H4 (cell line): ENCODE measurements at places on chromosomes 3 and 15. TPM values are rescaled to one million over a fixed set of nuclear protein-coding genes. Genes with fewer than 3 reads are reported as not detected.

Gene SLC7A14
- not detected in 2 replicates for total RNA-seq

Gene ANKUB1
- not detected in 2 replicates for total RNA-seq

Gene LNP1
- 4.7 and 7.0 TPM in 2 replicates for total RNA-seq

Gene RPL39L
- total RNA-seq = 76.1 and 100.0 TPM in 2 replicates

Gene BLOC1S6
- 44.0 and 59.2 TPM in 2 replicates for total RNA-seq

Gene LMAN1L
- total RNA-seq = 0.10 TPM in 1 of 2 replicates, not detected in the other

- DNase-seq = peak; percentile 14
These were observed 36.0 kb downstream of the MNS1 start for GRCh38 chr15:56428821-56429458.

DNA sequence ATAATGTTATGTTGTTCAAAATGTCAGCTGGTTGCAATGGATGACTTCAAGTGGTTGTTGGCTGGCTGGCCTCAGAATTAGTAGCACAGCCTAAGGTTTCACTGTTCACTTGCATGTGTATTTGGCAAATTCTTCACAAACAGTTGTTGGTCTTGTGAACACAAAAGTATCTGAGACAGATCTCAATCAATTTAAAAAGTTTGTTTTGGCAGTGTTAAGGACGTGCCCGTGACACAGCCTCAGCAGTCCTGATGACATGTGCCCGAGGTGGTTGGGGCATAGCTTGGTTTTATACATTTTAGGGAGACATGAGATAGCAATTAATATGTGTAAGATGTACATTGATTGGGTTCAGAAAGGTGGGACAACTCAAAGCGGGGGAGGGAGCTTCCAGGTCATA lies 436.0 kb downstream of the AGBL1 start:
- no peak for DNase-seq

DNA sequence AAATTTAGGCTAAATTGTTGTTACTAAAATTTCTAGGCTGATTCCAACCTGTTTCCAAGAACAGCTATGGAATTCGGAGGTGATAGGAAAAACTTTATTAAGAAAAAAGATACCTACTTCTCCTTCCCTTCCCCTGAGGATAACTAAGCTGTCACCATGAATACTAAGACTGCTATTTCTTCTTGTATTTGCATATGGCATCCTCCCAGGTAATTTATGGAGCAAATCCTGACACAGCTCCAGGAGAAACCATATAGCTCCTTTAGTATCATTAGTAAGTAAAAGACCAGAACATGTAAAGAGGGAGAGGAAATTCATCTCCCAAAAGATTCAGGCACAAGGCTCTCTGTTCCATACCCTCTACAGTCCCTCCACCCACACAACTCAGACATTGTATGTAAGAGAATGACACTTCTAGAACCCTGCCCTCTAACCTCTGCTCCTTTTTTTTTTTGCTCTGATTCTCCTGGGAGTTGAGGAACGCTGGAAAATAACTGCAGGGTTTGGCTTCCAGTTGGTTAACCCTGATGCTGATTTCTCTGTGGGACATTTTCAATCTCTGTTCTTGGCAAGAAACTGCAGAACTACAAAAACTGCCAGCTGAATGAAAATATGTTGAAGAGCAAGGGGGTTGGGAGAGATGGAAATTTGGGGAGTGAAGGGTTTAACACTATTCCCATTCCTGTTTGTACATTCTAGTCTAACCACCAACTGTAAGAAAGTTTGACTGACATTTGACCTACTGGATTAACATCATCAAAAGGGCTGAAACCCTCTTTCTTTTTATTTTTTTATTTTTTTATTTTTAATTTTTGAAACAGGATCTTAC lies 14.2 kb upstream of the MAGI1 start:
- no peak for DNase-seq

GRCh38 chr3:186642014-186642413 lies 1.8 kb downstream of the FETUB start:
- DNase-seq = no peak

GRCh38 chr15:60212536-60212935 lies 185.2 kb downstream of the ANXA2 start:
- peak; percentile 61 for DNase-seq

DNA sequence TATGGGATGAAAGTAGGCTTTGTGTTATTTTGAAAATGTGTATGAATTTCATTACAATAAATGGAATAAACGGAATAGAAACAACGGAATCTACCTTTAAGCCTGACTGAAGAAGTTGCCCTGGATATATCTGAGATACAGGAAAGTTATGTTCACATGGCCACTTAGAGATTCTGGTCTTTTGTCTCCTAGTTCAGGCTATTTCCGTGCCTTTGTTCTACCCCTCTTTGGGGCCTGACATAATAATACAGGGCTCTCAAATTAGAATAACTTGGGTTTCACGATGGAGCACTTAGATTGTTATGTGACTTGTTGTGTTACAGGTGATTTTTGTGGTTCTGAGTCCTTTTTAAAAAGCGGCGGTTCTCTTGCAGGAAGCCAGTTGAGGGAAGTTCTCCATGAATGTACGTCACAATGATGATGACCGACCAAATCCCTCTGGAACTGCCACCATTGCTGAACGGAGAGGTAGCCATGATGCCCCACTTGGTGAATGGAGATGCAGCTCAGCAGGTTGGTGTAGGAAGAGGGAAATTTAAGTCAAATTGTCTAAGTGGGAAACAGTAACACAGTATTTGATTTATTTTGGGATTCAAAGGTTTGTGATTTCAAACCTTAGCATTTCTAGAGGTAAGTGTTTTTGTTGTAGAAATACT lies 72.8 kb downstream of the FNDC3B start:
- DNase-seq = no peak

GRCh38 chr3:23117856-23118255 lies 85.3 kb upstream of the UBE2E2 start:
- DNase-seq = no peak

GRCh38 chr3:36511791-36512486 lies 131.6 kb downstream of the STAC start:
- DNase-seq = no peak

GRCh38 chr3:114450008-114450596 lies 156.3 kb downstream of the TIGIT start:
- peak; percentile 14 for DNase-seq

- peak; percentile 27 for DNase-seq
These were observed 228.7 kb upstream of the ZNF385D start for GRCh38 chr3:21979706-21980105.

- no peak for DNase-seq
These were observed 68.0 kb downstream of the FNDC3B start for GRCh38 chr3:172107403-172107802.

DNA sequence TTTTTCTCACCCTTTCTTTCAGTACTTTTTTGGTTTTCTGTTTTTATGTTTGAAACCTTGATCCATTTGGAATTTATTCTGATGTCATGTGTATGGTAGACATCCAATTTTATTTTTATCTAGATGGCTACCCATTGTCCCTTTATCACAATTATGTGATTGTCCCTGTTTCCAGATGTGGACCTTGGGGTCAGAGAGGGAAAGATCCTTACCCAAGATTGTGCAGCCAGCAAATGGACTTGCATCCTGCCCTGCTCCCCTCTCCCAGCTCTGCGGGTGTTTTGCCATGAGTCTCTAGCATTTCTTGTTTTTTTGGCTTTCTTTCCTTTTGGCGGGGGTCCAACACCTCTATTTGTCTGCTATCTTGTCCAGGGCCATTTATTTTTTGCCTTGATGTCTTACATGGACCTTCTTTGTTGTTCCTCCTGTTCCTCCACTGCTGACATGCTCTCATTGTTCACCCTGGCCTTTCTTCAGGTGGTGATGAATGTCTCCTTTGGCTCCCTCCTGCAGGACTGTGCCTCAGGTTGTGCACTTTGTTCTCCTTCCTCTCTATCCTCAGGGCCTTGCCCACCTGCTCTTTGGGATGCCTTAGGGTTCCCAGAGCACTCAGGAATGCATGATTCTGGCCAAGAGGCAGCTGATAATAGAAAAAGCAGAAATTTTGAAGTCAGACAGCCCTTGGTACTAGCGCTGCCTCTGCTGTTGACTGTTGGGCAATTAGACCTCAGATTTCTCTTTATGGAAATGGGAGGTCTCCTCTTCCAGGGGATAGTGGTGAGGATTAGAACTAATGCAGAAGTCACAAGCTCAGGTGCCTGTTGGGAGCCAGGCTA lies 84.3 kb downstream of the EEFSEC start:
- DNase-seq = no peak

DNA sequence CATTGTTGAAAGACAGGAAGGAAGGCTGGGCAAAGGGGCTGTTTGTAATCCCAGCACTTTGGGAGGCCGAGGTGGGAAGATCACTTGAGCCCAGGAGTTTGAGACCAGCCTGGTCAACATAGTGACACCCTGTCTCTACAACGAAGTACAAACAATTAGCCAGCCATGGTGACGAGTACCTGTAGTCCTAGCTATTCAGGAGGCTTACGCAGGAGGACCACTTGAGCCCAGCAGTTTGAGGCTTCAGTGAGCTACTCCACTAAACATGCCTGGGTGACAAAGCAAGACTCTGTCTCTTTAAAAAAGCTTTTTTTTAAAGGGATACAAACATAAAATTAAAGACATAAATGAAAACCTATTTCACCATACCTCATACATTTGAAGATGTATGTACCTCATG lies 11.1 kb downstream of the SERP1 start:
- DNase-seq = no peak

DNA sequence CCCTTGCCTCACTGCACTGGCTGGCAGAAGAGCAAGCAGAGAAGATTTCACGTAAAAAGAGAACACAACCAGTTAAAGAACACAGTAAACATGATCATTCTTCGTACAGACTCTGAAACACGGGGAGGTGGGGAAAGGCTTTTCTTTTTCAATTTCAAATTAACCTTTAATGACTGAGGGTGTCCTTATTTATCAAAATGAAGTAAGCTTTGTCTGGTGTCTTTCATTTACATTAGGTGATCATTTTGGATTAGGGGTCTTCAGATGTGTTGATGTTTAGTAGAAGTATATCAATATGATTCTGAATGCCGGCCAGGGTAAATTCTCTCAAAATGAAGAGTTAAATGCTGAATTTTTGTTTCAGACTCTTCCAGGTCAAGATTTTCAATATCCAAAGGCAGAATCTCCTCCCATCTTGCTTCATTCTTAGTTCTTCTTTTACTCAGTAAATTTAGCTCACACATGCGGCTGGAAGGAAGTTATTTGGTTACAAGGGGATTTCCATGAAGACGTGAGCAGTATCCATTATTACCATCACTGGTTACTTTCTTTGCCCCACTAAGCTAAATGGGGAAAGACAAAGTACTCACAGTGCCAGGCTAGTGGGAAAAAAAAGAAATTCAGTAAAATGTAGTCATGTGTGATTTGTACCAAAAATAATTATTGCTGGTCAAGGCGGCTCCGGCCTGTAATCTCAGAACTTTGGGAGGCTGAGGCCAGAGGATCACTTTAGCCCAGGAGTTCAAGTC lies 272.2 kb upstream of the NR2F2 start:
- DNase-seq = no peak

GRCh38 chr15:68151277-68151676 lies 53.9 kb downstream of the CALML4 start:
- DNase-seq = no peak

GRCh38 chr3:66406831-66407610 lies 93.8 kb downstream of the LRIG1 start:
- no peak for DNase-seq

GRCh38 chr3:85003479-85003878 lies 44.7 kb downstream of the CADM2 start:
- no peak for DNase-seq

- DNase-seq = no peak
These were observed 69.8 kb downstream of the TIGIT start for GRCh38 chr3:114363554-114364202.

DNA sequence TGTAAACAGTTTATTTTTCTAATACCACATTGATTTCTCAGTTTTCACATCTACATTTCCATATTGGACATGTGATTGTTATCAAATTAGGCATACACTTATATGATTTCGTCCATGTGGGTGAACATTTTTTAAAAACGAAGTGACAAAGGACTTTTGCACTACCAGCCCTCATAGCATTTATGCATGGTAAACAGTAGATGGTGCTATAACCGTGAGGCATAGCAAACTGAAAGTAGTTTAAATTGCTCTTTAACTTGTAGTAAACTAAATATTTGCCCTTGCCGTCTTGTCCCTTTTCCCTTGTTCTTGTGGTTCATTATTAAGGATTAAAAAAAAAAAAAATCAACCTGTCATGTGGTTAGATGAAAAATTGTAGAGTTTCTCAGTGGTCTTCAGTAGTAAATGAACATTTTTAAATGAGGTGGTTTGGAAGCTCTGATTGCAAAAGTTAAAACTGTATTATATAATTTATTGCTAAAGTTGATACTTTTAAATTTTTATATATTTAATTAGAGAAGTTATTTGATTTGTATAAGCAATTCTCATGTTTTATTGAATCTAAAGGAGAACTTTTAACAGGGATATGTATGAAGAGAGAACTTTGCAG lies 24.0 kb downstream of the STX19 start:
- DNase-seq = peak; percentile 76
